Stimulated activated CD4-positive, alpha-beta T cell treated with anti-CD3 and anti-CD28 coated beads, Interleukin-15, amount 100 ng/mL, for 1 hour (primary cell): ENCODE measurements at places on chromosomes 16 and 17.

DNA sequence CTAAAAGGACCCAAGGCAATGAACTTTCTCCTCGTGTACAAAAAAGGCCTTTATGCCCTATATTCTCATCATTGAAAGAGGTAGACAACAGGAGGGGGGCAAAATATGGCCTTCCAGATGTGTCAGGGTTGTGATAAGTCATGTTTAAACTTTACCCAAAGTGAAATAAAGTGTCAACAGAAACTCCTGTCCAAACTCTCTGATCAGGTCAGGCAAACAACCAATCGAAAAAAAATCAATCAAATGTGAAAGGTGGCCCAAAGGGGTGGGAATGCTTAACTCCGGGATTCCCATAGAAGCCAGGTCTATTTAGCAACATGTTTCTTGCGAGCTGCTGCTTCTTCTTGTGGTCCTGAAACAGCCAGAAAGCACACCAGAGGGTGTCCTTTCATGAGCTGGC lies 49.5 kb upstream of the SOX9 start:
- no peak for DNase-seq

DNA sequence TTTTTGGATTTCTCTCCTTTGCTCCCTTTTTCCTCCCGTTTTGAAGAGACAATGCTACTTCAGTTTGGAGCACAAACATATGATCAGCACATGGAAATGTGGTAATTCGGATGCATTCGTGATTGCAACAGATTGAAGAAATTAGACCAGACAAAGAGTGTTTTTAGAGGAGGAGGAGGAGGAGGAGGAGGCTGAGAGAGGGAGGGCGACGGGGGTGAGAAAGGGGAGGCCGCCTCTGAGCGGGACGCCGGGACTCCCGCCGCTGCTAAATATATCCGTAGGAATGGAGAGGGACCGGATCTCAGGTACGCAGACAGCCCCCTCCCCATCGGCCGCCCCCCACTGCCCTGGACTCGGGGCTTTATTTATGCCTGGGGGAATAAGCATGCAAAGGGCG lies 179.3 kb downstream of the SEC14L1 start:
- DNase-seq: no peak

GRCh38 chr17:61444831-61445230 lies 7.4 kb upstream of the TBX4 start:
- no peak for DNase-seq

DNA sequence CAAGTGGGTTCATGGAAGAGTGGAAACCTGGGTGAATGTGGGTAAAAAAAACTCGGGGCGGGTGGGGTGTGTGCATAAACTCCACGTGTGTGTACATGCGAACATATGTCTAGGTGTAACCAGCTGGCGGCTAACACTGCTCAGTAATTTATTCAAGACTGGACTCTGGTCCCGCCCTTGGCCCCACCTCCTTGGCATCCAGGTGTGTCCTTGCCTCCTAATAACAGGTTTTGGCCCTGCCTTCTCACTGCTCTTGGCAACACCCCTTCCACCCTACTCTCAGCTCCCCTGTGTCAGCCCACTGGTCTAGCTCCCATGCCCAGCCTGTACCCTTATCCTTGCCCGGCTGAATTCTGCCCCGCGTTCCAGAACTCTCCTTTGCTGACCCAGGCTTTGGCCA lies 8.3 kb downstream of the FLII start:
- no peak for DNase-seq

- no peak for DNase-seq
Measured at GRCh38 chr17:78557598-78558039, 19.6 kb downstream of the DNAH17 start.

GRCh38 chr17:78224231-78225087 lies 7.0 kb upstream of the TMEM235 start:
- DNase-seq: no peak

GRCh38 chr16:58013201-58013956 lies 12.2 kb downstream of the USB1 start:
- DNase-seq: no peak

- DNase-seq: peak; percentile 48
Measured at GRCh38 chr17:7560172-7561027, 1.3 kb upstream of the SENP3 start.

GRCh38 chr17:51601622-51602261 lies 341.4 kb downstream of the UTP18 start:
- no peak for DNase-seq

GRCh38 chr17:7213895-7214299 lies 5.7 kb downstream of the DLG4 start:
- no peak for DNase-seq

DNA sequence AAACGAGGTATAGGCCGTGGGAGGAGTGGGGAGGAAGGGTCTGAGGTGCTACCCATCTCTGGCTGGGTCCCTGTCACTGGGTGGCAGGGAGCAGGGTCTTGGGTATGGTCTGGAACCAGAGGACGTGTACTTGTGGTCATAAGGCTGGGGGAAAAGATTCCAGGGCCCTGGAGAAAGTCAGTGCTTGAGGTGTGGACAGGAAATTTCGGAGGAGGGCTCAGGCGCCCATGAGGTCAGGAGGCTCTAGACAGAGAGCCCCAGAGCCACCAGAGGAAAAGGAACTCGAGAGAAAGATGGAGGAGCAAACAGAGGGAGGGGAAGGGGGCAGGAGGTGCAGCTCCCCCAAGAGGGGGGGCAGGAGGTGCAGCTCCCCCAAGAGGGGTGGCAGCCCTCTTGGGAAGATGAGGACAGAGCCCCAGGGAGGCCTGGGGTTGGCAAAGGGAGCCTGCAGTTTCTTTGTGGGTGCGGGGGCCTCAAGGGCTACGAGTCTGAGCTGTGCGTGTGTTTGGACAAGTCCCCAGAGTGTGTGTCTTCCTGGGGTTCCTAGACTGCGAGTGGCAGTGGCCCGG lies 683 bp upstream of the SLC7A6 start:
- DNase-seq: no peak

GRCh38 chr17:48162946-48163506 lies 55.5 kb downstream of the SNX11 start:
- no peak for DNase-seq

DNA sequence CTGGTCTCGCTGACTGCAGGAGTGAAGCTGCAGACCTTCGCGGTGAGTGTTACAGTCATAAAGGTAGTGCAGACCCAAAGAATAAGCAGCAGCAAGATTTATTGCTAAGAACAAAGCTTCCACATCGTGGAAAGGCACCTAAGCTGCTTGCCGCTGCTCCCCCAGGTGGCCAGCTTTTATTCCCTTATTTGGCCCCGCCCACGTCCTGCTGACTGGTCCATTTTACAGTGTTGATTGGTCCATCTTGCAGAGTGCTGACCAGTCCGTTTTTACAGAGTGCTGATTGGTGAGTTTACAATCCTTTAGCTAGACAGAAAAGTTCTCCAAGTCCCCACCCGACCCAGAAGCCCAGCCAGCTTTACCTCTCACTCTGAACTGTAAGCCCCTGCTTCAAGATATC lies 227.8 kb downstream of the ABCC12 start:
- no peak for DNase-seq

DNA sequence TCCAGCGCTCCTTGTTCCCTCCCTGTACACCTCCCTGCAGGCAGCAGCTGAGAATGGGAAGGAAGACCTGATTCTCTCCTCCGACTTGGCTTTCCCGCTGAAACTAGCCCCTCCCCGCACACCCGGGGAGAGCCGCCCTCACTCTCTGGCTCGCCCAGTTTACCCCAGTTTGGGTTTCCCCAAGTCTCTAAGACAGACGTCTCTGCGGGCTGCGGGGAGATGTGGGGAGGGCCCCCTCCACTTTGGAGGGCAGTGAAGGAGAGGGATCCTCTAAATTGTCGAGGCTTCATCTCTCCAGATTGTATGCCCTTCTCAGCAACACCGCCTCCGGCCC lies 797 bp downstream of the GRB7 start:
- DNase-seq: no peak

- no peak for DNase-seq
Measured at GRCh38 chr17:73323409-73324159, 11.8 kb upstream of the CDC42EP4 start.

DNA sequence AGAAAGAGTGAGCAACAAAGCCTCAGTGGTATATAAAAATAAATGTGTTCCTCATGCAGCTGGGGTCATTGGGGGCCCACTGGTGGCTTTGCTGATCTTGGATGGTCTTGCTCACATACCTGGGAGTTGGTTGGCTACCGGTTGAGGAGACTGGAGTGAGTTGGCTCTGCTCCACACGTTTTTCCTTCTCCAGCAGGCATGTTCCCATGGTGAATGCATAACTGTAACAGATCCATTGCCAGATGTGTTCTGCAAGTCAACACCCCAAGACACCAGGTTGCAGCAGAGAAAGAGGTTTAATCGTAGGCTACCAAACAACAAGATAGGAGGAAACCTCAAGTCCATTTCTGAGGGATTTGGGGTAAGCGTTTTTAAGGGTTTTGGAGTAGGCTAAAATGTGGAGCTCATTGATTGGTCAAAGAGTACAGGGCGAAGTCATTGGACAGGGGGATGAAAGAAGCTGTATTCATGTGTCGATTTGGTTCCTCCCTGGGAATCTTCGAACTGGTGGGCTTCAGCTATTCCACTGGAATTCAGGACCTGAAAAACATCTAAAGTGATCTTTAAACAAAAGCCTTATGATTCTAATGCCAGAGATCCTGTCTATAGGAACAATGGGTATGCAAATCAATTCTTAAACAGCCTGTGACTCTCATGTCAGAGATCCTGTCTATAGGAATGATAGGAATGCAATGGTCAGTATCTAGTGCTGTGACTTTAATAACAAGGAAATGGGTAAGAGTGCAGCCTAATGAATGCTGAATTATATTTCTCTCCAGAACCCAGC lies 467.5 kb upstream of the C16orf82 start:
- no peak for DNase-seq

DNA sequence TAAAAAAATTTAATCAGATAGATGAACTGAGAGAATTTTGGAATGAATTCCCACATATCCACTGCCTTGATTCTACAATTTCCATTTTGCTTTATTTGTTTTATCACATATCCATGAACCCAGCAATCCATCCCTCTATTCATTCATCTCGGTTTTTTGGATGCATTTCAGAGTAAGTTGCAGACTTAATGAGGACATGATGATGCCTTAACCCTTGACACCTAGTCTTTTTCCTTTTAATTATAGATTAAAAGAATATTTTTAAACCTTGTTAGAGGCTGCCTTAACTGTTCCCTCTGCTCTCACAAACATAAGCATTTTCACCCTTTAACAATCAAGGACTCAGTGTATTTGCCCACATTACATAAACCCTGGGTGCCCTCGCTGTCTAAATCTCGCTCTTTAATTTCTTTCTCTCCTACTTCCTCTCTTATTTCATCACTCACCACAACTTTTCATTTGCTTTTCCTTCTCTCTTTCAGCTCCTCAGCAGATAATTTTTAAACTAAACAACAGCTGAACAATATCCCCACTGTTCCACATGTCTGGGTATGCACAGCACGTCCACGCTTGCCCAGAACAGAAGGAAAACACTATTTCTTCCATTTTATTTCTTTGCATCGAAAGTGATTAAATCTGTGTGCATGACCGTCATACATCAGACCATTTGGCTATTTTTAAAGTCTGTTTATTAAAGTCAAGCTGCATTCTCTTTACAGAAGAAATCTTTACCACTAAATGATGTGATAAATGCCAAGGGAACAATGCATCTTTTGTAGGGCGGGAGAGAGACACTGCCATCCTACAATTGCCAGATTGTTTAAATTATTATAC lies 39.9 kb downstream of the IQCK start:
- DNase-seq: no peak

GRCh38 chr16:20510323-20510722 lies 59.0 kb downstream of the ACSM2A start:
- no peak for DNase-seq

GRCh38 chr17:77501101-77501566 lies 360.4 kb downstream of the SEC14L1 start:
- peak; percentile 25 for DNase-seq

- DNase-seq: no peak
Measured at GRCh38 chr16:85515830-85516397, 97.2 kb upstream of the GSE1 start.
